ENCODE measurements at places on chromosomes 5 and 9. TPM values are rescaled to one million over a fixed set of nuclear protein-coding genes. Genes with fewer than 3 reads are reported as not detected.

Gene ZNF883
- total RNA-seq: 4.8 TPM

Gene PCDHA9
- total RNA-seq: not detected

GRCh38 chr5:52727020-52727419, 60.7 kb upstream of the ITGA1 start:
- DNase-seq: no peak

GRCh38 chr9:69265891-69266290, 59.1 kb upstream of the ENTREP1 start:
- no peak for DNase-seq
